Mucosa of gallbladder (tissue), 1 donor: ENCODE measurements at places on chromosomes 1 and 21. TPM values are rescaled to one million over a fixed set of nuclear protein-coding genes. Genes with fewer than 3 reads are reported as not detected.
A peak's percentile ranks its signal among the peaks of the same experiment; 100 is the strongest.

Gene HES3
- not detected for total RNA-seq

Gene SLC19A2
- total RNA-seq: 29.0 TPM

- DNase-seq: no peak
Measured at GRCh38 chr1:40699787-40700186, 8.3 kb downstream of the NFYC start.

DNA sequence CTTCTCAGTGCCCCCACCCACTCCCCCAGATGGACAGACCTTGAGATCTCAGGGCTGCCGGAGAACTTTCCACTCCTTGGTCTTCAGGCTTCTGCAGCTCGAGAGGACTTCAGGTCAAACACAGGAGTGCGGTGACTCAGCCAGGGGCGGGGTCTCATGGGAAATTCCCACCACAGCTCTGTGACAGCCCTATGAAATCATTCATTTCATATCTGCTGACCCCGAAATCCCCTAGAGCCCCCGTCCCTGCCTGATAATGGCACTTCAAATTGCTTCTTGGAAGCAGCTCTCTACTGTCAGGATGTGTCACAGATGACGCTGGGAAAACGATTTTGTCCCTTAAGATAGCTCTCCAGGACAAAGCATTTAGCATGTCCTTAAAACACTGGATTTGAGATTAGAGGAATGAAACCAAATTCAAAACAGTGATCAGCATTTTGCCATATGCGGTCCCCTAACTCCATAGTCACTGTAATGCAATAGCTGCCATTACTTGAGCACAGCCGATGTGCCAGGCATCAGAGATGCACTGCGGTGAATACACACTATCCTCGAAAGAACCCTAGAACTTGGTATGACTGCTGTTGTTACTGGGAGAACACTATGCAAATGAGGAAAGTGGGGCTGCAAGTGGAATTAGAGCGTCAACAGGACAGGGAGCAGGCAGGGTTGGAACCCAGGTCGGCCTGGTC is at the start of gene TNFRSF9:
Gene TNFRSF9 (minus strand): TSS at position 95 of the 692 bp plus-strand sequence. CDS start 845 bp downstream, outside the sequence.
- no peak for DNase-seq

GRCh38 chr1:82366689-82367088 is 566.0 kb downstream of the ADGRL2 start:
- DNase-seq: no peak

Gene PPIAL4G
- 0.09 TPM for total RNA-seq

- peak; percentile 83 for DNase-seq
Measured at GRCh38 chr1:207828485-207829158, 76.8 kb downstream of the CD46 start.

DNA sequence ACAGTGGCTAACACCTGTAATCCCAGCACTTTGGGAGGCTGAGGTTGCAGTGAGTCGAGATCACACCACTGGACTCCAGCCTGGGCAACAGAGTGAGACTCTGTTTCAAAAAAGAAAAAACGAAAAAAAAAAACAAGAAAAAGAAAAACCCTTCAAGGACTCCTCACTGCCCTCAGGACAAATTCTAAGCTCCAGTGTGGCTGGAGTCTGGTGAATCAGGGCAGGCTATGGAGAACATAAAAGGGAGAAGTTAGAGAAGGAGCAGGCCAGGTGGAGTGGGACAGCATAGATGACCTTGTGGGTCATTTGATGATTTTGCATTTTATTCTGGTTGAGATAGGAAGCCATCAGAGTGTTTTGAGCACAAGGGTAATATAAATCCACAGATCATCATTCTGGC is 12.5 kb upstream of the UAP1 start:
- DNase-seq: no peak

DNA sequence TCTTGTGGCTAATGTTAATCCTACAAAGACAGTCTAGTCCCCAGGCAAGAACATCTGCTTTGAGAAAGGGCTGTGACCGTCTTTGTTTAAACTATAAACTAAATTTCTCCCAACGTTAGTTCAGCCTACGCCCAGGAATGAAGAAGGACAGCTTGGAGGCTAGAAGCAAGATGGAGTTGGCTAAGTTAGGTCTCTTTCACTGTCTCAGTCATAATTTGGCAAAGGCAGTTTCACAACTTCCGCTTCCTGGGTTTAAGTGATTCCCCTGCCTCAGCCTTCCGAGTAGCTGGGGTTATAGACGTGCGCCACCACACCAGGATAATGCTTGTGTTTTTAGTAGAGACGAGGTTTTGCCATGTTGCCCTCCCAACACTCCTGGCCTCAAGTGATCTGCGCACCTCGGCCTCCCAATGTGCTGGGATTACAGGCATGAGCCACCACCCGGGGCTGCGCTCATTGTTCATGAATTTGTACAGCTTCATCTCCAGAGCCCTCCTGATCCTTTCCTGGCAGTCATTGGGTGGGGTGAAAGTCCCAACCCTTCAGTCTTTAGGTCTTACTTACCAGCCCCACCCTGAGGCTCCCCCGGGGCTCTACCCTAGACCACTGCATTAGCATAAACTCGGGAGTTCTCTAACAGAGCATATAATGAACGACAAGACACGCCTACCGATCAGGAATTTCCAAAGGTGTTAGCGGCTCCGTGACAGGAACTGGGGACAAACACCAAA is 4.9 kb upstream of the MASP2 start:
- no peak for DNase-seq

Gene NBPF6
- total RNA-seq: not detected

DNA sequence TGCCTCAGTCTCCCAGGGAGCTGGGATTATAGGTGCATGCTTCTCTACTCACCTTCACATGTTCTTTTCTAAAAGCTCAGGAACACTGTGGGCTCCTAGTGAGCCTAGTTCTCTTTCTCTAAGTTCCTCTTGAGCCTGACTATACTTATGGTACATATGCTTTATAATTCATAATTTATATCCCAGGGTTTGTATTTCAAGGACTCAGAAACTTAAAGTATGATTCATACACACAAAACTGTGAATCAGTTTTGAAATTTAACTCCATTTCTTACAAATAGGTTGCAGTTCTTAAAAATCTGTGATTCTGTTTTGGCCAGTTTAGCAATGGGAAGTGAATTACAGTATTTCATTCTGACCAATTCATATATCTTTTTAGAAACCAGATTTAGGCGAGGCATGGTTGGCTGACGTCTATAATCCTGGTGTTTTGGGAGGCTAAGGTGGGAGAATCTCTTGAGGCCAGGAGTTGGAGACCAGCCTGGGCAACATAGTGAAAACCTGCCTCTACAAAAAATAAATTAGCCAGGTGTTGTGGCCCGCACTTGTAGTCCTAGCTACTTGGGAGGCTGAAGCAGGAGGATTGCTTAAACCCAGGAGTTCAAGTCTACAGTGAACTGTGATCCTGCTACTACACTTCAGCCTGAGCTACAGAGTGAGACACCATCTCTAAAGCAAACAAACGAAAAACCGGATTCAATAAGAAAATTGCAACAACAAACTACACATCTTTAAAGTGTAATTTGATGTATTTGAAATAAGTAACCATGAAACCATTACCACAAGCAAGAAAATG is 15.6 kb downstream of the RASAL2 start:
- no peak for DNase-seq

Gene PLA2G2C
- not detected for total RNA-seq

GRCh38 chr1:6574025-6574620 is 5.7 kb upstream of the ZBTB48 start:
- no peak for DNase-seq

- no peak for DNase-seq
Measured at GRCh38 chr1:110074166-110074565, 3.7 kb upstream of the ALX3 start.

GRCh38 chr1:8796812-8797211 is 20.6 kb downstream of the RERE start:
- no peak for DNase-seq

DNA sequence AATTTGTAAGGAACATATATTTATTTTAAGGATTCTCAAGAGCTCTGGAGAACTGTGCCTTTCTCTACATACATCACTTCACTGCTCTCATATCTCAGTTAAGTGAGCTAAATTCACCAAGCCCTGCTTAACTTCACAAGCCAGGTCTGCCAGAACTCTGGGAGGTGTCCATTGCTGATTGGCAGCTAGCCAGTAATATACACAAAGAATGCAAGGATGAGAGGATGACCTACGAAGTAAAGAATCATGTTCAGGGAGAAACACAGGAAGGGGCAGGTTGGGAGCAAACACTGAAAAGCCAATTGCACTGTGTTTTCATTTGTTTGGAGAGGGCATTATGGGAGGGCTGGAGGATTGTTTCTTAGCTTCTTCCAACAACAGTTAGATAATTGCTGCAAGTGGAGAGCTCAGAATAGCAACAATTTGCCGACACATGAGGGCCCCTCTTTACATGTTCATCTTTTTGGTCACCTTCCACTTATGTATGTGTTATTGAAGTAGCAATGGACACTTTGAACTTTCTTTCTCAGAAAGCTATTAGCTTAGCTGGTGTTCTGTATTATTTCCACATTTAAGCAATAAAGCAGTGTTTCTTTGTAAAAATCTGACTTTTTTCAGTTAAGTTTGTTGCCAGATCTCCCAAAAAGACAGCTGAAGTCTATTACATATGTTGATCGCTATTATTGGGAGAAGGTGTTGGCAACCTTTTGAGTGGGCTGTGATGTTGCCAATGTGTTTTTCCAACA is 254.8 kb downstream of the LTN1 start:
- DNase-seq: no peak

GRCh38 chr1:60956520-60956919 is 125.8 kb upstream of the NFIA start:
- no peak for DNase-seq

Gene SELP
- total RNA-seq: 12.6 TPM

DNA sequence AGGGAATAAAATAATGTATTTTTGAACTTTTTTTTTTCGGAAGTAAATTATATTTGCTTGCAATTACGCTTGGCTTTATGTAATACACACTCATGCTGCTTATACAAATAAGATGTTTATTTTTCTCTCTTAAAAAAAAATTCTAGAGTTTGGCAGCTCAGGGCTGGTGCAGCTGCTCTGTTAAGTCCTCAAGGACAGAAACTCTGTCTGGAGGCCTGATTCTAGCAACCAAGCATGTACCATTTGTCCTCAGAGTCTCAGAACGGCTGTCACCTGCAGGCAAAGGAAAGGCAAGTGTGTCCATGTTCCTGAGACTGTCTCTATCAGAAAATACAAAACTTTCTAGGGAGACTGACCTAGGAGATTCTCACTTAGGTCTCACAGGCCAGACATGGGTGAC is 23.2 kb upstream of the CLDN17 start:
- DNase-seq: no peak

Gene SLC22A15
- total RNA-seq: 5.7 TPM
